ENCODE measurements at places on chromosomes 3 and 15.

DNA sequence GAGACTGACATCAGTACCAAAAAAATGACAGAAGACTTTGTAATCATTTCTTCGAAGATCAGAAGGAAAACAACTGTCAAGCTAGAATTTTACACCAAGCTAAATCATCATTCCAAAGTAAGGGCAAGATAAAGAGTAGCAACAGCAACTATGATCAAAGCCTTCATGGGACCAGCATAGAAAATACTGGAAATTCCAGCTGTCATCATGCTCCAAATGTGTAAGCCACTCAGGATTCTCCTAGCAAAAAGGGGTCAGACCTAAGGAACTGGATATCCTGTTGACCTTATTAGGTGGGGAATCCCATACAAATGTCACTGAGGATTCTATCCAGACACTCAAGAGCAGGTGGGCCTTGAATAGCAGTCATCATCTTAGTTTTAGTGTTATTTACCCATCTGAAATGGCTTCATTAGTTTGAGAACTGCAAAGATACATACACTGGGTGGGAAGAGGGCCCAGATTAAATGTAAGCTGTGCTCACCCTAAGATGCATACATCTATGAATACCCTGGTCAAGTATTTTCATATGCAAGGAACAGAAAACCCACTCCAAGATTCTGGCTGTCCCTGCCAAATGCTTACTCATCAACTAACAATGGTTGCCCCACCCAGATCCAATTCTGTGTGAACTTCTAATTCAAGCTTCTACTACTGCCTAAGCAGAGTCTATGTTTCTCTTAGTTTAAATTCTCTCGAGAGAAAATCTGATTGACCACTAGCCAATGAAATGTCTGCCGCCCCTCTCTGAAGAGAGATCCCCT, 33.5 kb downstream of the CLDN18 start:
- no peak for DNase-seq

DNA sequence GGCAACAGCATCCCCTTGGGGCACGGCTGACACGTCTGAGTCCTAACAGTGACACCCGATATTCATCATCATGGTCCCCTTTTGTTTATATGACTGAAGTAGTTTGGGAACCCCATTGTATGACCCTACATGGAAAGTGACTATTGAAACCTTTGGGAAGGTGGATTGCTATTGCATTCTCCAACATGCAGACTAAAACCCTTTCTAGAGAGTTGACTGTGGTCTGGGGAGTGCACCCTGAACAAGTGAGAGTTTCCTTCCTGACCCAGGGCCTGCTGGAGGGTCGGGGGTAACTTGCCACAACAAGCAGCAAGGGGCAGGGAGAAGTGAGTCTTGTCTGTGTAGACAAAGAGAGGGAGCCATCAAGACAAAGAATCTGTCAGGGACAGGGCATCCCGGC, 54.4 kb downstream of the ISG20 start:
- no peak for DNase-seq

- no peak for DNase-seq
Observed at GRCh38 chr3:123636431-123636841, 51.6 kb upstream of the HACD2 start.

- no peak for DNase-seq
Observed at GRCh38 chr3:16254916-16255315, 9.8 kb downstream of the DPH3 start.

DNA sequence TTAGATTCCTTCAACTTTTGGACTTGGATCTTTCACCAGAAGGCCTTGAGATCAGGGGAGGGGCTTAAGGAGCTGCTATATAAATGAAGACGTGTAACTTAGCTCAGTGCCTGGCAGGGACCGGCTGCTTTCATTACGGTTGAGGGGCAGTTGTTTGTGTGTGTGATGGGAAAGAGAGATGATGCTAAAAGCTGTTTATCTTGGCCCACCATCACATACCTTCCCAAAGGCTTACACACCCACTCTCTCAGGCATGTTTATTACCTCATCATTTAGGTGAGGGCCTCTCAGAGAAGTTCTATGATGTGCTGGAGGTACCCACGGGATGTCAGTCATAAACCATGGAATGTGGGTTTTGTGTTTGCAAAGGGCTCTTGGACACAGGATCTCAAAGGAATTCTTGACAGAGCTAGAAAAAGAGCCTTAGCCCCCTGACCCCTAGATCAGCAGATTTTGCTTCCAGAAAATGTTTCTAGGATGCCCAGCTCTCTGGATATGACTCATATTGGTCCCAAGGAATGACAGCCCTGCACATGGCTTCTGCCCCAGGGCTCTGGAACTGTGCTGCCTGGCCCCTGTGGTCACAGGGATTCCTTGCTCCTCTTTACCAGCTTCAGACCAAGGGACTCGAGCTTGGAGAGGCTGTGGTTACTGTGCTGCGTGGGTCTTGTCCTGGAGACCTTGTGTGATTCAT, 15.9 kb upstream of the SMAD3 start:
- DNase-seq, result no peak

GRCh38 chr3:31543375-31543774, 10.7 kb downstream of the STT3B start:
- DNase-seq, result no peak

DNA sequence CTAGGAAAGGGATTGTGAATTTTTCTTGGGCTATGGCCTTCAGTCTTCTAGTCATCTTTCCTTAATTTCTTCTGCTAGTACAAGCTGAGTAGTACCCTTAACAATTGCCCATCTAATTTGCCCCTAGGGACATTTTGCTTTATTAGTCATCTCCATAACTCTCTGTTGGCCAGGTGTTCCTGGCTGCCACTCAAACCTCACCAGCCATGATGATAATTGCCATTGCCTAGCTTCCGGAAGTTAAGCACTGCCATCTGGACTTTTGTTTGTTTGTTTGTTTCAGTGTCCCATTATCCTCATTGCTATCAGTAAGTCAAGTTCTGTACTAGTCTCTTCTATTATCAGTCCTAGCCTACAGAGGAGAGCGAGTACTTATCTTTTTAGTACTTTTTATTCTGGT, 36.6 kb upstream of the UBL7 start:
- no peak for DNase-seq

- DNase-seq, result no peak
Observed at GRCh38 chr15:31367730-31368344, 41.2 kb downstream of the KLF13 start.

DNA sequence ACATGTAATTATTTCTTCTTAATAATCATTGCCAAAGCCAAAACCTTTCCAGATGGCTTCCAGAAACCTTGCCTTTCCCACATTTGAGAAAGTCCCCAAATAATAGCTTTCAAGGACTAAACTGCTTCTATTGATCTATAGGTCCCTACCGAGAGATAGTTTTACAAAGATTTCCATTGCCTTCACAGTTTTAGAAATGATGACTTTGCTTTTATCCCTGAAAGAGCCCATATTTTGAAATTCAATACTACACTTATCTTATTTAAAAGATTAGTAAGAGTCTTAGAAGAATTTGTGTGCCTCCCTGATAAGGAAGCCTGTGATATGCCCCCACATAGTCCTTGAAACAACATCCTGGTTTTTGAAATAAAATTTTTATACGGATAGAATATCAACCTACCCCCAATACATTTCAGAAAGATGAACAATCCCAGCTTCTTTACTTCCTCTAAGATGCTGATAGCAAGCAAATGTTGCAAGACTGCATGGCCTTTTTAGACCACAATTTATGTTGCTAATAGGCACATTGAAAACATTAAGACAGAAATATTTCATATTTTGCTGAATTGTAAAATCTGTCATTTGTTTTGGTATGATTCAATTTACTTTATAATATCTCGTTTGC, 146.3 kb downstream of the TMCO5A start:
- no peak for DNase-seq

GRCh38 chr3:160447544-160447943, 2.0 kb downstream of the TRIM59 start:
- no peak for DNase-seq

DNA sequence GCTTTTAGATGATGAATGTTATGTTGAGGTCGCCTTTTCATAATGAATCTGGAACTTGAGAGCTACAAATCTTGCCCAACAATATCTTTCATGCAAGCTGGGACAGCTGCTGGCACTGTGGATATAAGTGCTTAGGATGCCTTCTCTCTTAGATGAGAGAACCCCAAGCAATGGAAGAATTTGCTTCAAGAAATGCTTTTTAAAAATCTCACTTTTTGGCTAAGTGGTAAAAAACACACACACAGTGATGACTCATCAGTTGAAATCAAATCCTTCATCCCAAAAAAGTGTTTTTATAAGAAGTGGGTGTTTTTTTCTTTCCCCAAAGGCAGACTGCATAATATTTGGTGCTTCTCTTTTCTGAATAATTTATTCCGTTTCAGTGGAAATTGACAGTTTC, 38.4 kb upstream of the GALNT15 start:
- no peak for DNase-seq

GRCh38 chr3:5054098-5054497, 68.0 kb upstream of the ARL8B start:
- no peak for DNase-seq

DNA sequence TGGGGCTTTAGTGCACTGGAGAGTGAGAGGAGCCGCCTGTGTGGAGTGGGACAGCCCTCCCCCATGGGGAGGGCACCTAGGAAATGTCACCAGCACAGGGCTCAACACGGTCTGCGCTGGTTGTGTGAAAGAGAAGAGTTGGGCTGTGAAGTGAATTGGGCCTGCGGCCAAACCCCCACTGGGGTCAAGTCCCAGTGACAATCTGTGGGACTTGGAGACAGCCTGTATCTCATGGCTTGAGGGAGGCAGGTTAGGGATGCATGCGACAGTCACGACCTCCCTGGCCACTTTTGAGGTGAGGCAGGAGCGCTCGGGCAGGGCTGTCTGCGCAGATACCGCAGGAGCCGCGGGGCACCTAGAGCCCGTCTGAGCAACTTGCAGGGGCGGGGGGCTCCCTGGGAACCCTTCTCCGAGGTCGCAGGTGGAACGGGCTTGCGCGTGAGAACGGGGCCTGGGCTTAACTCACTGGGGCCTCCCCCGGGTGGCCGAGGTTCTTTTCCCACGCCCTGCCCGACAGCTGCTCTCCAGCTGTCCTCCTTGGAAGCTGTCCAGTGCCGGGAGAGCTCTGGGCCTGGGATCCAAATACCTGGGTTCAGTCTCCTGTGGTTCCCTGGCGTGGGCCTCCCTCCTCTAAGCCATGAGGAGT, 77.4 kb downstream of the SNRK start:
- no peak for DNase-seq

All from SW 1271 (cell line).